ENCODE measurements at places on chromosomes 12 and 14.

GRCh38 chr12:45051572-45052125 lies 750 bp upstream of the DBX2 start:
- DNase-seq: no peak

DNA sequence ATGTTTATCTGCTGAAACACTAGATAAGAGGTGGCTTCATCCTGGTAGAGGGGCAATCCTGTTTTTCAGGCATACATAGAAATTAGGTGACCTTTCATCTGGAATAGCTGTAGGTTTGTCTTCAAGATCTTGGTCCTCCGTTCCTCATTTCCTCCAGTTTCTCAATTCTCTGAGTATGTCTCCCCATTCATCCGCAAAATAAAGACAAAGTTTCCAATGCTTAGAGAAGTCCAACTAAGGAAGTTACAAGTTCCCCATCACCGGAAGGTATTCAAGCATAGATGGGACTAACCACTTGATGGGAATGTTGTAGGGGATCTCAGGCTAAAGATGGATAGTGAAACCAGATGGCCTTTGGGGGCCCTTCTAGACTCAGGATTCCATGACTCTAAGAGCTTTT lies 34.3 kb downstream of the ERG28 start:
- no peak for DNase-seq

DNA sequence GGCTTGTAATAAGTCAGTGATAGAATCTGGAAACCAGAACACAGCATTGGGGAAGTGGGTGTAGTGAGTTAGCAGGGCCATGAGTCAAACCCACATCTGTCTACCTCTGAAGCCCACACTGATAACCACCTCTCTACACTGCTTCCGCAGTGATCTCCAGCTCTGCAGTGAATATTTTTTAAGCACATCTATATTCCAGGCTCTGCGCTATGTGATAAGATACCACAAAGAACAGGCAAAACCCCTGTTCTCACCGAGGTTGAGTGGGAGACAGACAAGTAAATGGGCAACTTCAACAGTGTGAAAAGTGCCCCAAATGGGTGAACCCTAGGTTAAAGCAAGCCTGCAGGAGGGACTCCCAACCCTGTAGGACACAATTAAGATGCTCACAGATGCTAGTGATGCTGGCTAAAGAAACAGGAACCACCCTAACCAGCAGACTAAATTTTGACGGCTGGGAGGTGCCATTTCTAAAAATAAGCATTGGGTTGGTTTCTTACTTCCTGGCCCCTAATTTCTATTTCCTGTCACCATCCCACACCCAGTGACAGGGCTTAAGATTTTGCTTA lies 375.0 kb downstream of the DPF3 start:
- no peak for DNase-seq

GRCh38 chr12:64826234-64826633 lies 1.8 kb downstream of the TBC1D30 start:
- DNase-seq: peak; percentile 3

DNA sequence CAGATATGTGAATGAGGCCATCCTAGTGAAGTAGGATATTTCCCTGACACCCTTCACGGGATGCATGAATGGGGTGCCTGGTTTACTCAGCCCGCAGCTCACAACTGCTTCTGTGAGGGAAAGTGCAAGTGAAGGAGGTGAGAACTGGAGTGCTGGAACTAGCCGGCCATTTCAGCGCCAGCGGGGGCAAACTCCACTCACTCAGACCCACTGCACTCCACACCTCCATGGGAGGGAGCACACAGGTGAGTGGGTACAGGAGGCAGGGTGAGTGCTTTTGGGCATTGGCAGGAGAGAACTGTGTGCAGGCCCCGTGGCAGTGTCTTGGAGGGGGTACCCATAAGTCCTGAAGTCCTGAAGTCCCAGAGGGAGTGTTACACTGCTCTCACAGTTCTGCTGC lies 1008.4 kb downstream of the SLC6A15 start:
- DNase-seq: no peak

DNA sequence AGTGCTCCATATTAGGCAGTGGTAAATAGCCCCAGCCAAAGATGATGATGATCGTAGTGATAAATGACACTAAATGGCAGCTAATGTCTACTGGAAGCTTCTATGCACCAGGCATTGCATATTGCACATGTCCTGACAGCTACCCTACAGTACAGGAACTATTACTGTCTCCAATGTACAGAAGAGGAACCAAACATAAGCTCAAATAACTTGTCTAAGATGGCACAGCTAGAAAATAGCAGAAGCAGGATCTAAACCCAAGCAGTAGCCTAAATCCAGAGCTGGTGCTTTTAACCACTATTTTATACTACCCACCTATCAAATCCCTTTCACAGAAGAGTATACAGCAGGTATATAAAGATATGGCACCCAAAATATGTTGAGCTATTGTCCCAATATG lies 28.9 kb downstream of the ESR2 start:
- no peak for DNase-seq

DNA sequence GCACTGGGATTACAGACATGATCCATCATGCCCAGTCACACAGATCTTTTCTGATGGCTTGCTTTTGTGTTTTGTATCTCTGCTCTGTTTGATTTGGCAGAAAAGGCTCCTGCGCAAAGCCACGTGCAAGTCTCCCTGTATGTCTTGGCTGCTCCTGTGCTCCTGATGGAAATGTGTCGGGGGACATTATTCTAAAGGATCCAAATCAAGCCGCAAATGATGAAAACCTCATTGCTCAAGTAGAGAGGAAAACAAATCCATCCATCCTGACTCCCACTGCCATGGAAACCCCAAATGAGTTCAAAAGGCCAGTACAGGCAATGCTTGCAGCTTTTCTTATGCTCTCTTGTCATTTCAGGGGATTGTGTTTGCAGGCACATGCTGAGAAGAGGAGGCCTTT lies 93.8 kb downstream of the NDUFA12 start:
- no peak for DNase-seq

- no peak for DNase-seq
Measured at GRCh38 chr12:14828892-14829291, 14.4 kb downstream of the ART4 start.

DNA sequence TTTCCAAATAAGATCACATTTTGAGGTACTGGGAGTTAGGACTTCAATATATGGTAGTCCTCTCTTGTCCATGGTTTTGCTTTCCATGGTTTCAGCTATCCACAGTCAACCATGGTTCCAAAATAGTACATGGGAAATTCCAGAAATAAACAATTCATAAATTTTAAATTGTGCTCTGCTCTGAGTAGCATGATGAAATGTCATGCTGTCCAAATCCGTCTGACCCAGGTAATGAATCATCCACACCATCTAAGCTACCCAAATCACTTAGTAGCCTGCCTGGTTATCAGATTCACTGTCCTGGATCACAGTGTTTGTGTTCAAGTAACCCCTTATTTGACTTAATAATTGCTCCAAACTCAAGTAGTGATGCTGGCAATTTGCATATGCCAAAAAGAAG lies 197.9 kb downstream of the TMTC3 start:
- DNase-seq: no peak

DNA sequence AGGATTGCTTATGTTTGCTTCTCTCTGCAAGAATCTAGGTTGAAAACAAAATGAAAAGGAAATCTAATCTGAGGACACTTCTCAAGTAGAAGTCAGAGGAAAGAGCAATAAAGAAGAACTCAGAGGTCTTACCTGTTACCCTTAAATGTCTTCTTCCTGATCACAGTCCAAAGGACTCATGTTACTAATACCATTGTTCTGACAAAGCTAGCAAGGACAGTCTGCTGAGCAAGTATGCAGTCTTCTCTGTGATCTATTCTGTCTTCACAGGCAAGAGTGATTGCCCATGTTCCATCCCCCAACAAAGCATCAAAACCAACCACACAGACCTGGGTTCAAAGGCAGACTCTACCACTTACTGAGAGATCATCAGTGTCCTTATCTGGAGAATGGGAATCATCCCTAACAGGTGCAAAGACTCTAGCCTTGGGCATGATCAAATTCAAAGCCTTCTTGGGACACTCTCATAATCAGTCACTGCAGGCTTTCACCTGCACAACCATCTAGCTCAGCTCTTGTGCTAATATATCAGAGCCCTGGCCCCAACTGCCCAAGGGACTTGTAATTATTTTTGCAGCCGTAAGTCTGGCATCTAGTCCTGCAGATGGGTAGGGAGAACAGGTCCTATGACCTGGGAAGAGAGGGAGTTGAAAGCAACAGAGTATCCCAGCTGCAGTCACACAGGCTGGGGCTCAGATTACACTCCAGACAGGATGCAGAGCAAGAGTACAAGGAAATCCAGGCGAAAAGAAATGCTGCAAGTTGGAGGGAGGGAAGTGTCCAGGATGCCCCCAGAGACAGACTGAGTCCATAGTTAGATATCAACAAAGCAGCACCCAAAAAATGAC lies 97.9 kb upstream of the NUDT4 start:
- DNase-seq: no peak
